ENCODE measurements at places on chromosomes 2 and 18.

DNA sequence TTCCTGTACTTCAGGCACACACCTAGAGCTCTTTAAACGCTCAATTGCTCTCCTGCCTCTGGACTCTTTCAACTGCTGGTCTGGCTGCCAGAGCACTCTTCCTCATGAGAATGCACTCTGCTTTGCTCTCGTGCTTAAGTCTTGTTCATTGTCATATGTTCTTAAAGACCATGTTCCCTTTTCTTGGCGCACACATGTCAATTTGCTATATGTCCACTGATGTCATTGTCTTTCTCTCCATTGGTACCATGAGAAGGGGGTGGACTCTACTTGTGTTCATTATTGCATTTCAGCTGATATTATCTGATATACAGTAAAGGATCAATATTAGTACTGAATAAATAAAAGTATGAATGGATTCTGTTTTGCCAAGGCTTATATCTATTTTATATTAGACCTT, 16.8 kb downstream of the SPHKAP start:
- DNase-seq: no peak

GRCh38 chr2:237026981-237027711, 58.5 kb upstream of the COPS8 start:
- DNase-seq: peak; percentile 59

- DNase-seq: no peak
Measured at GRCh38 chr2:239688840-239689239, 288.0 kb upstream of the HDAC4 start.

DNA sequence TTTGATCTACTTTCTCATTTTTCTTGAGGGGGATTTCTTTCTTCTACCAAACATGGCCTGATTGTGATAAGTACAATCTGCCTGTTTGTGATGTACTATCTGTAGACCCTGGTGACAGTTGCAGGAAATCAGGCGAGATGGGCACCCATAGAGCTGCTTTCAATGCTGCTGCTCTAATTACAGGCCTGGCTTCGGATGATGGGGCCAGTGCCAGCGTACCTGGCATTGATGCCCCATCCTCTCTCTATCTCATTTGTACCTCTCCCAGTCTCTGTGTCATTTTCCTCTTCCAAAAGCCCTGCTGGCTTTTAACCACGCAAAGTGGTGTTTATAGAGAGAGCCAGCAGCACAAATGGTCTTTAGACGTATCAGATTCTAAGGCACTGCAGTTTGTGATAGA, 69.9 kb downstream of the KCTD18 start:
- no peak for DNase-seq

- no peak for DNase-seq
Measured at GRCh38 chr18:36331521-36331971, 34.0 kb downstream of the FHOD3 start.

- DNase-seq: no peak
Measured at GRCh38 chr2:28327956-28328922, 64.4 kb upstream of the FOSL2 start.
